NCI-H1436 treated with DMSO at 0.1 percent for 48 hours (cell line): ENCODE measurements at places on chromosomes 5 and 9.

- no peak for DNase-seq
Measured at GRCh38 chr5:84382363-84383295, 2.1 kb downstream of the EDIL3 start.

GRCh38 chr5:107601076-107601475 lies 69.7 kb downstream of the EFNA5 start:
- DNase-seq = no peak

GRCh38 chr5:35436400-35437057 lies 181.1 kb upstream of the SPEF2 start:
- no peak for DNase-seq

- no peak for DNase-seq
Measured at GRCh38 chr9:91060520-91061343, 259.1 kb downstream of the SYK start.

DNA sequence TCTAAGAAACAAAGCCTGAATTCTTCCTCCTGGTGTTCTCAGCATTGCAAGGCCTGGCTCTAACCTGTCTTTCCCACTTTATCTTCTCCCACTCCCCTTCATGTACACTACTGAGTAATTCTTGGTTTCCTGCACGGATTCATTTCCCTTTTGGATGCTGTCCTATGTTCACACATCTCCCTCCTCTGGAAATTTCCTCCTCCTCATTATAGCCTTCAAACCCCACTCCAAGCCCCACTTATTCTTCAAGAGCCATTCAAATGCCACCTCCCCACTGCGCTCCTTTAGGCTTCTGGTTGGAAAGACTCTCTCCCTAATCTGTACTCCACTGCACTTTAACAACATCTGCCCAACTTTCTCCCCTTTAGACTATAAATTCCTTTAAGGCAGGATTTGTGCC lies 28.2 kb upstream of the C5orf63 start:
- no peak for DNase-seq

DNA sequence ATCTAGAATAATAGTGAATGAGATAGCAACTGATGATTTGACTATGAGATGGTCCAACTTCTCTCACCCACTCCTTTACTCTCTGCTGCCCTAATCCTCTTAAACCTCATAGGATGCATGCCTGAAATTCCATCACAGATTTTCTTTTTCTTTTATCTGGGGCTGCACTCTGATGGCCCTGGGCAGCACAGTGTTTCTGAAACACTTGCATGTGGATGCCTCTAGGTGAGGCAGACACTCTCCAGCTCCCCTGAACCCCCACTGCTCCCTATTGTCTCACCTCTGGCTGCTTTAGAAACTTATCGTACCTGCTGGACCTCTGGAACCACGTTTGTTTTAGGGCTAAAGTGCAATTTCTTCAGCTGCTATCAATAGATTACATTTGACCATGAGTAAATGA lies 67.5 kb downstream of the HTR4 start:
- DNase-seq = no peak

GRCh38 chr9:76198336-76198735 lies 195.9 kb downstream of the RFK start:
- no peak for DNase-seq

DNA sequence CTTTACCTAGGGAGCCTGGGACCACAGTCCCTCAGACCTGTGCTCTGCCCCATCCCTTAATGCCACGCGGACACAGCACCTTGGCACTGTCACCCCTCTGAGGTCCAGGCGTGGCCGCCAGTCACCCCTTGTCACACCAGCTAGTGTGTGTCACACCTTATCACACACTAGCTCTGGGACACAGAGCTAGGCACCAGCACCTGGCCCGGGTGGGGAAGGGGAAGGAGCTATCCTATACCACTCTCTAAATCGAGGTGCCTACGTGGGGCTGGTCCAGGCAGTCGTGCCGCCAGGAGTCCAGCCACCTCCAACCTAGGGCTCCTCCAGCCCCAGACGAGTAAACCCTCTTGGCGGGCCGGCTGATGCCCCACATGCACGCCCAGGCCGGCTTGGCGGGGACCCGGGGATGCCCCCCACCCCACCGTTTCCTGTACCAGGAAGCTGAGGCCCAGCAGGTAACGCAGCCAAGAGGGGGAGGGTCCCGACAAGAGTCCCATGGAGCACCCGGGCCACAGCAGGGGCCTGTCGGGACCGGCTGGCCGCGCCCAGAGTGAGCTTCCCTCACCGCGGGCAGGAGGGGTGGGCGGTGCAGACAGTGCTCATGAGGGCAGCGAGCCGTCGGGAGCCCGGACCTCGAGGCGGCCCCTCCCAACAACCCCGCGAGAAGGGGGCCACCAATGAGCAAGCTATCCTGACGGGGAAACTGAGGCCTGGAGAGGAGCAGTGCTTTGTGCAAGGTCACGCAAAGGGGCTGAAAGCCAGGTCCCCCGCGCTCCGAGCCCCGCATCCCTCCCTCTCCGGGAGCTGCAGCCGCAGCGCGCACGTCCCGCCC lies 550 bp downstream of the CORO2A start:
- DNase-seq = no peak

DNA sequence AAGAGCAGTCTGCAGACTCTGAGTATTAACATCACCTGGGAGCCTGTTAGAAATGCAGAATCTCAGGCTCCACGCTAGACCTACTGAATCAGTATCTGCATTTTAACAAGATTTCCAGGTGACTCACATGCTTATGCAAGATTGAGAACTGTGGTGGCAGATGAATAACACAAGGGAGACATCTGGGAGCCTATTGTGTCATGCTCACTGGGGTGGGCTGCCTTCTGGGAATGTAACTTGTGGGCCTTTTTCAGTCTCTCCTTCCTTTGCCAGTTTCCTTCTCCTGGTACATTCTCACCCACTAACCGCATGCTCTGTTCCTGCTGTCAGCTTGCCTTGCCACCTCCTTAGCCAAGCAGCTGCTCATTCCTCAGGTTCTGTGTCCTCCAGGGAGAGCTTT lies 176.6 kb upstream of the C9orf72 start:
- DNase-seq = no peak

DNA sequence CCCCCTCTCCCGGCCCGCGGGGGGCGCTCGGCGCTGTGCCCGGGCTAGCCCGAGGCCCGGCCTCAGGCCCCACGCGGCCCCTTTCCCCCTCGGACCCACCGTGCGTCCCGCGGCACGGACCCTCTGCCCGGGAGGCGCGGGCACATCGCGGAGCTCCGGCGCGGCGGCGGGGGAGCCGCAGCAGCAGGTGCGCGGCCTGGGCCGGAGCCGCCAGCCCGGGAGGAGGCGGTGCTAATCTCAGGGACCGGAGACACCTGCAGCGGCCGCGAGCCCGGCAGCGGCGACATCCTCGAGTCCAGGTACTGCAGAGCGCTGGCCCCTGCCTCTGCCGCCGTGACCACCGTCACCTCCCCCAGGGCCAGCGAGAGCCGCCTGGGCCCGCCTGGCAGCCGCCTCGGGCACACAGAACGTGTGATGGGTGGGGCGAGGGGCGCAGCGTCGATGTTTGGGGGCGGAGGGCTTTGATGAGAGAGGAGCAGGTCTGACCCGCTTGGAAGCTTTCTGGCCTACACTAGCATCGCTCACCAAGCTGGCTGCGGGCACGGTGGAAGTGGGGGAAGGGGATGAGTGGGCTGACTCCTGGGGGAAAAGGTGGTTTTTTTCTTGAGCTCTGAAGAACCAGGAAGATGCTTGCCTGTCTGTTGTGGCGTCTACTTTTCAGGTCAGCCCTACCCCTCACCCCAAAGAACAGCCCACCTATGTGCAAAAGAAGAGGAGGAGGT lies 524 bp downstream of the CYFIP2 start:
- DNase-seq = no peak

GRCh38 chr5:124580512-124580911 lies 165.9 kb downstream of the ZNF608 start:
- DNase-seq = no peak

DNA sequence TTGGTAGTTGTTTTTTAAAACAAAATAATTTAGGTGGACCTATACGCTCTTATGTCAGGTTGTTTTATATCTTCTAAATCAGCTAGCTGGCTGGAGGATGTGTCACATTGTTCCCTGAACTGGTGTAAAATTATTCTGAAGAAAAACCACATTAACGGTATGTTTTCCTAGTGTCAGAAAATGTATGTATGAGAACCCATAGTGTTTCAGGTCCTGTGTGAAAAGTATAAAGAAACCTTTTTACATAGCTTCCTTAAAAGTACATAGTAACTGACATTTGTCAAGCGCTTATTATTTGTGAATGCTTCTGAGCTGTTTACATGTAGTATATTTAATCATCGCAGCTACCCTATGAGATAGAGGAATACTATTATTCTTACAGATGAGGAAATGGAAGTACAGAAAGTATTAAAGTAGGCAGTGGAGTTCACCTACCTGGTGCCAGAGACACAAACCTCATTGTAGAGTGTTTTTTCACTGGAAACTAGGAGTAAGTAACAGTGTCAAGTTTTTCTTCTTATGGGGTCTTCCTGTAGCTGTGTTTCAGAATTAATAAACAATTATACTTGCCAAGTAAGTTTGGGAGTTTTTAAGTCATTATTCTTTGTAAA lies 10.4 kb upstream of the FAM120AOS start:
- no peak for DNase-seq

DNA sequence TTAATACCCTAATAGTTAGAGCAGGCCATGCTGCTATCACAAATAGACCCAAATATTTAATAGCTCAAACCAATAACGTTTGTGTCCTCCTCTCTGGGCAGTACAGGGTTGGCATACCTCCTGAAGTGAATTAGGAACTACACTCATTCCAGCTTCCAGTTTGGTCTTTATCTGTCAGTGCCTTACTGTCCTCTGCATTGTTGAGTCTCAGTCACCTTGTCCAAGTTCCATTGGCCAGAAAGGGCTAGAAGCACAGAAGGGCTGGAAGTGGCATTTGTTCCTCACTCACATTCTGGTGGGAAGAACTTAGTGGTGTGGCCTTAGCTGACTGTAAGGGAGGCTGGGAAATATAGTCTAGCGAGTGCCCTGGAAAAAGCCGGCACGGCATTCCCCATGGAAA lies 11.2 kb downstream of the FXN start:
- no peak for DNase-seq

DNA sequence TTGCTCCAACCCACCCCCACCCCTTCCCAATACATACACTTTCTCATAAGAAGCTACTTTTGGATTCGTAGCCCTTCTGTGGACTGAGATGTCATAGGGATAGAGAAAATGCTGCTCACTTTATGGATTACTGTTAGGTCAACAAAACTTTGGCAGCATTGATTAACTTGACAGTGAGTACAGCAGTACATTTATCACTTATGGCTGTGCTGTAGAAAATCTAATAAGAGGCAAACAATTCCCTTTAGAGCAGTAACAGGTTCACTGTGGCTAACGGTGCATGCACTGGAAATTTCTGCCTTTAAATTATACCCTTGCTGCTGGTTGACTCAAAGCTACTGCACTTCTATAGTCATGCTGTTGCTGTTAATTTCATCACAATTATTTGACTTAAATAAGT lies 59.2 kb downstream of the PPIC start:
- no peak for DNase-seq

GRCh38 chr9:35675204-35675603 lies 1.5 kb downstream of the CA9 start:
- no peak for DNase-seq

GRCh38 chr9:134503301-134504105 lies 138.1 kb upstream of the COL5A1 start:
- DNase-seq = no peak

- DNase-seq = no peak
Measured at GRCh38 chr5:42242210-42242609, 181.0 kb upstream of the GHR start.

- DNase-seq = no peak
Measured at GRCh38 chr5:107809201-107810034, 138.7 kb upstream of the EFNA5 start.

DNA sequence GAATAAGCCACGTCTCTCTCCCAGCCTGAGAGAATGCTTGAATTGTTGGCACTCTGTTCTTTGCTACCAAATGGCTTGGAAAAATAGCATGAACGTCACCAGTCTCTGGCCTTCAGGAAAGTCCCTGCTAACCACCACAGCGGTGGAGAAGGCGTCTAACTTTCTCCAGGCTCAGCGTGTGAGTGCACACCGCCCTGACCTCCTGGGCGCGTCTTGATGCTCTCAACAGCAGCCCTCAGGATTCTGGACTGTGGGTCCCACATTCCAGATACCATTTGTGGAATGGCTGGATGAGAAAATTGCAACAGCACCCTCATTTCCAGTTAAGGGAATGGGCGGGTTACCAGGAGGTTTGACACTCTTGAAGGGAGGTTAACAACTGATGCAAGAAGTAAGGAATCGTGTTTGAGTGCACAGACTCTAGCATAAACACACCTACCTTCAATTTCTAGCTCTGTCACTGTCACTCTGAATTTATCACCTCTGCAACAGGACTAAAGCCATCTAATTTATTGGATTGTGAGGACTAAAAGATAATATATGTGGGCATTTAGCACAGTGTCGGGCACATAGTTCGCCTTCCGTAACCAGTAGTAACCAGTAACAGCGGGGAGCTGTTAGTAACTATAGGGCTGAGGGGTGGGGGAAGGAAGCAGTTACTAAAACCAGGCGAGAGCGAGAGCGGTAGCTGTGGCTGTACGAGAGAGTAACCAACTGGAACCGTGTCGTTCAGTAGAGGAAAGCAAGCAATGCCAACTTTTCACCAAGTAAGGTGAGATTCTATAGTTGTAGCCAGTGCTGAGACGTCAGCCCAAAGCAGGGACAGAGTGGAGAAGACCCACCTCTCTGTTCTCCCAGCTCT lies 807 bp upstream of the PLGRKT start:
- no peak for DNase-seq

GRCh38 chr5:54900984-54901725 lies 84.2 kb downstream of the ESM1 start:
- DNase-seq = no peak

DNA sequence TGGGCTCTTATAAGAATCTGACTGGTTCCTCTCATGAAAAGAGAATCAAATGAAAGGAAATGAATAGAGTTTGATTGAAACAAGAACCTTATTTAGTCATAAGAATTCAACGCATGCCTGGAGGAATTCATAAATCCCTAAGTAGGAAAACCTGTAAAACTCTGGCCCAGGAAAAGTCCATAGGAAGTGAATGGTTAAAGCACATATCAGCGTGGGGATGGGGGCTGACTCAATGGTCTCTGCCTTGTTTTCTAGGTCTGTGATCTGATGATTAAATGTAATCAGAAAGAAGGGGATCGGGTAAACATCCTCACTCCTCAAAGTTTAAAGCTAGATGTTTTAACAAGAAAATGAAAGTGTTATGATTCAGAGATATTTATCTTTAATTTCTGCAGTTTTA lies 759.4 kb upstream of the C9orf72 start:
- DNase-seq = no peak

DNA sequence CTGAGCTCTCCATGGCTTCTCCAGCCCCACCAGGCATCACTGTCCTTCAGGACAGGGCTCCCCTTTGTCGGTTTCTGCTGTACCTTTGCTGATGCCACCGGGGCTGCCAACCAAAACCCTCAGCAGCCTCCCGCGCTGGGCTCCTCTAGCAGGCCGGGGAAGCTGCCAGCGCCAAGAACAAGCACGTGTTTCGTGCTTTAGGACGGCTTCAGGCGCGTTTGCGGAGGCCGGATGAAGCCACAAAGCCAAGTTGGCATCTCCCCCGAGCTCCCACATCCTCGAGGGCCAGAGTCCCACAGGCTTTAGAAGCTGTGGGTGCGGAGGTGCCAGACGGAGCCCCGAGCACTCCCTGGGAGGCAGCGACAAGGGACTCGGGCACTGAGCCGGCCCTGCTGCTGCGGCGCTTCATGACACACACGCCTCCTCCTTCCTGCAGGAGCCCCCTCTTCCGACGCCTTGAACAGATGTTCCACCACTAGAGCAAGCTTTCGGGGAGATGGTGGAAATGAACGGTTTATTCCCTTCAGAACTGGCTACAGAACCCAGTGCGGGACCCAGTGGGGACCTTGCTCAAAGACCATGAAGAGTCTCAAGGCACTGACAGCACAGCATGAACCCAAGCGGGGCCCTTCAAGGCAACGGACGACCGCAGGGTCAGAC lies 36.7 kb downstream of the SARDH start:
- no peak for DNase-seq

GRCh38 chr5:172904643-172905345 lies 54.4 kb upstream of the RPL26L1 start:
- DNase-seq = no peak
